ENCODE measurements at places on chromosomes 6 and 20.

GRCh38 chr6:36738108-36738507 lies 40.5 kb downstream of the RAB44 start:
- no peak for DNase-seq

GRCh38 chr6:34295721-34296120 lies 46.9 kb upstream of the SMIM29 start:
- DNase-seq: no peak

DNA sequence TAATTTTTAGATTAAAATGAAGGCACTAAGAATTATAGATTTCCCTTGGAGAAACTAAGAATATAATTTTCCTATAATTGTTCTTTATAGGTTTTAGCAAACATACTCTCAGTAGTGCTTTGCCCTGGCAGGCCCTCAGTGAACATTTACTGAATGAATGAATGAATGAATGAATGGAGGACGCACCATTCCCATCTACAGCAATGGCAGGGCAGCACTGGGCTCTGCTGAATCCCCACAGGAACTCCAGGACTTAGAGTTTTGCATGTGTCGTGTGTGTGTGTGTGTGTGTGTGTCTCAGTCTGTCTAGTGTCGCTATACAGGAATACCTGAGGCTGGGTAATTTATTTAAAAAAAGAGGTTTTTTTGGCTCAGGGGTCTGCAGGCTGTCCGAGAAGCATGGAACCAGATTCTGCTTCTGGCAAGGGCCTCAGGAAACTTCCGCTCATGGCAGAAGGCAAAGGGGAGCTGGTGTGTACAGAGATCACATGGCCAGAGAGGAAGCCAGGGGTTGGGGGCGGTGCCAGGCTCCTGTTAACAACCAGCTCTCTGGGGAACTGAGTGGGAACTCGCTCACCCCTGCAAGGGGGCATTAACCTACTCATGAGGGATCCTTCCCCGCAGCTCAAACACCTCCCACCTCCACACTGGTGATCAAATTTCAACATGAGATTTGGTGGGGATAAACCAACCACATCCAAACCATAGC lies 20.1 kb downstream of the RNASET2 start:
- no peak for DNase-seq

DNA sequence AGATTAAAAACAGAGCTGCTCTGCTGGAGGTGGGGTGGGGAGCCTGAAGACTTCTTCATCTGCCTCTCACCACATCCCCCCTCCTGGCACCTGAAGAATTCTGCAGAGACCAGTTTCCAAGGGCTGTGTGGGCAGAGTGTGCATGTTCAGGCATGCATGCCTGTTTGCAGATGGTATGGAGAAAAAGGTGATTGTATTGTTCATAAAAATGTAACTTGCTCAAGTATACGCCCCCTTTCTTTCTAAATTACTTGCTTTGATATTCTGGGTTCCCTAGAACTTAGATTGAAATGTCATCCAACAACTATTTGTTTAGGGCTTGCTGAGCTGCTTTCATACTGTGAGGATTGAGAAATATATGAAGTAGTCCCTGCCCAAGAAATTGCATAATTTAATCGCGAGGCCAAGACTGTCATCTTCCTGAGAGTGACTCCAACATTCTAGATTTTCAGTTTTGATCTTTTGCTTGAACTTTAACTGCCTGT lies 83.6 kb downstream of the LCA5 start:
- no peak for DNase-seq

GRCh38 chr20:10986586-10986985 lies 312.8 kb upstream of the JAG1 start:
- no peak for DNase-seq

DNA sequence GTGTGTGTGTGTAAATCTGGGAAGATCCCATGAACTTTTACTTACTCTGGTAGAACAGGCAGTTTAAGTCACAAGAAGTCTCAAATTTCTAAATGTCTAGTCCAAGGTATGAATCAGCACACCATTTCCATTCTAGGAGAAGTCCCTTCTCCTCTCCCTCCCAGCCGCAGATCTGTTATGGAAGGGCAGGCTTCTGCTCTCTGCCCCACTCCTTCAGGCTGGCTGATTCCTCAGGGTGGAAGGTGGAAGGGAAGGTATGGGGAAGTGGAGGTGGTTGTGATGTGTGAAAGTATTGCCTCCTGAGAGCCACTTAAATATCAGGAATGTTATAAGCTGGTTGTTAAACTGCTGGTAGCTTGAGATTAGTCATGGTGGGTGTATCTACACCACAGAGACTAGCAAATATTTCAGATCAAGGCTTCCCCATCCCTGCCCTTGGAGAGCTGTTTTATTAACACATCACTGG lies 44.5 kb upstream of the LAMA4 start:
- DNase-seq: no peak

GRCh38 chr20:57795977-57796560 lies 86.3 kb upstream of the PMEPA1 start:
- DNase-seq: no peak

DNA sequence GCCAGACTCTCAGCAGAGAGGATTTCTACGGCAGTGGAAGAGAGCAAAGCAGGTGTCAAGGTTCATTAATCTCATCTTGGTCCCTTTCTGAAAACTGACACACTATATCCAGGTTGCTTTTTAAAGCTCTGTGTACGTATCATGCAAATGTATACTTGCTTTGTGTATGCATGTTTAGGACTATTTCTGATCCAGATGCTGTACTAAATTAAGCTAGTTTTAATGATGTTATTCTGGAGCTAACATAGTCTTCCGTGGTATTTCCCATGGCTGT lies 59.2 kb upstream of the SNX9 start:
- DNase-seq: no peak

- DNase-seq: no peak
Observed at GRCh38 chr6:146281651-146282362, 252.9 kb downstream of the GRM1 start.

GRCh38 chr20:44433751-44434538 lies 41.7 kb upstream of the TTPAL start:
- DNase-seq: no peak

DNA sequence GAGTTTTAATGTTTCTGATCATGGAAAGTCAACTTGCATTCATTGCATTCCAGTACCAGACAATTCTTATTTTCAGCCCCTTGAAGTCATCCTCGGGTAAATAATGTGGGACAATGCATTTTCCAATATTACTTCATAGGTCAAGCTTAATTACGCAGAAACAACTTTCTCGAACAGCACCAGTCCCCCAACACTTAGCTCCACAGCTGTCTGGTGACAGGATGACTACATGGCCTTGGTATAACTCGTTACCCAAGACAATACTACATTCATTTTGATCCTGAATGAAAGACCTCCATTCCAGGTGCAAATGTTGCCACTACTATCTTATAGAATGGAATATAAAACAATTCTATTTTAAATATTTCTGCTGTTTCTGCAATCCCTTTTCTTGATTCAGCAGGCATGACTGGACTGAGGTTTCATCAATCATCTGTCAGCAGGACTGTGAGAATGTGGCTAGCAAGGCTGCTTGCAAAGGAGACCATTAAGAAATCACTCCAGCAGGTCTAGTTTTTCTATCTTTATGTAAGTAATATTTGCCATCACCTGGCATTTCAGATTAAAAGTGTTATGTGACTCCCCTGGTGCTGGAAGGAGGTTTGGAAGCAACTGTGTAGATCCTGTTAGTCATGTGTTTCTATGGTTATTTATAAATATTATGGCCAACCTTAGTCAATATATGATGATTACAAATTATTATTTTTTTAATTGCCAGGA lies 147.9 kb downstream of the HAO1 start:
- no peak for DNase-seq

DNA sequence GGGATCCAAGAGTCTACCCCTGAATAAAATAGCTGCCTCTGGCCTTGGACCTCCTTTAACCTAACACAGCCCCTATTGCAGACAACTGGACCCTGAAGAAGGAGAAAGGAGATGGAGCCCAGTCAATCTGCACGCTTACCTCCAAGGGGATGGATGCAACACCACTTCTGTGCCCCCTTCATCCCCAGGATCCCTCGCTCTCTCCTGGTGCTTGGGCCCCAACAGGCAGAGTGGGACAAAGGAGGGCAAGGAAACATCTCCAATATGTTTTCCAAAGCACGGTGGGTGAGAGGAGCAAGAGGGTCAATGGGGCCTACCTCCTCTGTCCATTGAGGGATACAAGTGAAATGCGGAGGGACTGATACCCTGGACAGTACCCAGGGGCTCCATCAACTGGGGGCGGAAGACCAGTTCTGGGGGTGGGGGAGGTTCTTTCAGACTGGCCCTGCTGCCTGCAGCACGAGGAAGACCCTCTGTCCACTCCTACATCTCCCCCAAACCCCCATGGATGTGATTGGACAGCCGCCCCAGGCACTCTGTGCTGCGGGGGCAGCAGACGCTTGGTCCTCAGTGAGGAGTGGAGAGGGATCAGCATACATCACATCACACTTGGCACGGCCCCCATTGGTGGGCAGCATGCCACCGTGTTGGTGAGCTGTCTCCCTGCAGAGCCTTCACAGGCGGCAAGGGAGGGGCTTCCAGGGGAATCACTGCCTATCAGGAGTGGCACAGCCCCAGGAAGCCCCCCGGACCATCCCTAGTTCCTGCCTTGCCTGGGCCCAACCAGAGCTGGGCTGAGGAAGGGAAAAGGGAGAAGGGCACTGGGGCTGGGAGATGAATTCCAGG lies 70.6 kb downstream of the MRPL14 start:
- no peak for DNase-seq

- DNase-seq: no peak
Observed at GRCh38 chr6:104019075-104019753, 840.5 kb downstream of the HACE1 start.

GRCh38 chr20:46761566-46761965 lies 52.1 kb downstream of the SLC2A10 start:
- DNase-seq: no peak

- DNase-seq: no peak
Observed at GRCh38 chr6:35181933-35182612, 31.7 kb upstream of the SCUBE3 start.

DNA sequence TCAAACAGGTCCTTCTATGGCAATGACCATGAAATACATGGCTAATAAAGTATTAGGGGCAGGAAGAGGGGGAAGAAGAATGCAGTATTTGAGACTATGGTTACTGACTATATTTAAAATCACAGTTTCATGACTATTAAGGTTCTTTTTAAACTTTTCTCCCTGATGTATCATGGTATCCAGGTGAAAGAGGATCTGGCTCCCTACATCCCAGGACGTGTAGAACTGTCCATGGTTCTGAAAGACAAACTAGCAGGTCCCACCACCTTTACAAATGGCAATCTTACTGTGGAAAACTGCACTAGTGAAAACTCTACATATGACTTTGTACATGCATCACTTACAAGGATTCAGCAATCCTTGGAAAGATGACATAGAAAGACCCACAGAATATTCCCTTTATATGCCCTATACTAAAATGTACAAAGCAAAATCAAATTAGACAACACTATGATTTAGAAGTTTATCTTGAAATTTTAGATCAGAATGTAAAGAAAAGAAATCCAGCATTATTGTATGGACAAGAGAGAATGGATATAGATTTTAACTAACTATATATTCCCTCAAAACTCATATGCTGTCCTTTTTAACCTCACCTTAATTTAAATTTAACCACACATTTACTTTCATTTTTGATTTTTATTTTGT lies 33.5 kb downstream of the RPP21 start:
- no peak for DNase-seq

DNA sequence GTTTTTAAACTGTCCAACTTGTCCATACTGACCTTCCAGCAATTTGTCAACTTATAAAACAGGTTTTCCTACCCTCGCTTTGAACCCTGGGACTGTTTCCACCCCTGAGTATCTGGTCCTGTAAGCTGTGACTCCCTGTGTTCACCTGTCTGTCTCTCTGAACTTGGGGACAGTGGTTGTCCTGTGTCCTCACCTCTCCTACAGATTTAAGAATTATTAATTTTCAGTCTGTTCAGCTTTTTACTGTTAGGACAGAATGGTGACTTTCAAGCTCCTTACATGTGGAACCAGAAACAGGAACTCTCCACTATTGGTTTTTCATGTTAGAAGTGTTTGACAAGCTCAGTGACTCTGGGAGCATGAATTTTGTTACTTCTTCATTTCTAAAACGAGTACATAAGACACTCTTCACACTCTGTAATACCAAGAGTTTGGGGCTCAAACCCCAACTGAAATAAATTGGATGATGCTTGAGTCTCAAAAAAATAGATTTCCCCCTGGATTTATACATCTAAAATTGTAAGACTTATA lies 713.9 kb downstream of the COL12A1 start:
- DNase-seq: no peak
